ENCODE measurements at places on chromosomes 6 and 20.

- peak; percentile 1 for DNase-seq
Measured at GRCh38 chr20:63574156-63574828, at the start of gene HELZ2. HELZ2 (minus strand) TSS chr20:63574239; CDS start chr20:63572385, 1,854 bp downstream.

GRCh38 chr20:41505184-41505583, 113.0 kb downstream of the CHD6 start:
- DNase-seq: no peak

GRCh38 chr6:118080547-118080946, 173.5 kb downstream of the SLC35F1 start:
- DNase-seq: no peak

GRCh38 chr6:117303323-117303722, 38.0 kb downstream of the VGLL2 start:
- no peak for DNase-seq

GRCh38 chr6:155274533-155274932, 10.7 kb downstream of the CLDN20 start:
- DNase-seq: no peak

GRCh38 chr6:34383161-34383631, 9.3 kb downstream of the NUDT3 start:
- no peak for DNase-seq

- no peak for DNase-seq
Measured at GRCh38 chr6:101296169-101296960, 97.1 kb upstream of the GRIK2 start.

DNA sequence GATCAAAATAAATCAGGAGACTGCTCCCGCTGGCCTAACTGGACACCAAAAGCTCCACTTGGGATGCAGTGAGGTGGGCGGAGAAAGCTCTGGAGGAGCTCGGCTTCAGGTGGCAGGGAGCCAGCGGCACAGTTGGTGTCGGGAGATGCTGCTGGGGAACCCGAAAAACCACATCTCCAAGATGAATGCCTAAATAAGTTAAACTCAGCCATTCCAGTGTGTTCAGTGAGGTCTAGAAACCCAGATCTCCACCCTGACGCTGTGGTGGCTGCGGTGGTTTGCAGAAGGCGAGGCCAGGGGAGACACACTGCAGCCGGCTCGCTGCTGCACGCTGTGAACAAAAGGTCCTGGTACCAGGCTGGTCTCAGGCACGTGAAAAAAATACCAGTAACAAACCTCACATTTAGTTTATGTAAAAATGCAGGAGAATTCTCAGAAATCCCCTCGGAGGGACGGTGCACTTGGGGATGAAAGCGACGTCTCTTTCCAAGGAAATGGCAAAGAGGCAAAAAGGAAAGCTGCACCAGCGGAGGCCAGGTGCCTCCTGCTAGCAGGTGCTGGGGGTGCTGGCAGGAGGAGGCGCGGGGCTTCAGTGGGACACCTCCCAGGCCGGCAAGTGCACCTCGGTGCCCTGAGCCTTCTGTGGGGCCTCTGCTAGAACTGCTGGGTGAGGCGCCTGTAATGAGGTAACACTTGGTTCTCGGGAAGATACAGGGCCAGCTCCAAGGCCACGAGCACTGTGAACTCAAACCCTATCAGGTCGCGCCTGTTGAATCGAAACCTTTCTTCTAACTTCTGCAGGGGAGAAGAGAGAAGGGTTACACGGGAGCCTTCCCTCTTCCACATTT, 3.6 kb downstream of the RPS21 start:
- no peak for DNase-seq

DNA sequence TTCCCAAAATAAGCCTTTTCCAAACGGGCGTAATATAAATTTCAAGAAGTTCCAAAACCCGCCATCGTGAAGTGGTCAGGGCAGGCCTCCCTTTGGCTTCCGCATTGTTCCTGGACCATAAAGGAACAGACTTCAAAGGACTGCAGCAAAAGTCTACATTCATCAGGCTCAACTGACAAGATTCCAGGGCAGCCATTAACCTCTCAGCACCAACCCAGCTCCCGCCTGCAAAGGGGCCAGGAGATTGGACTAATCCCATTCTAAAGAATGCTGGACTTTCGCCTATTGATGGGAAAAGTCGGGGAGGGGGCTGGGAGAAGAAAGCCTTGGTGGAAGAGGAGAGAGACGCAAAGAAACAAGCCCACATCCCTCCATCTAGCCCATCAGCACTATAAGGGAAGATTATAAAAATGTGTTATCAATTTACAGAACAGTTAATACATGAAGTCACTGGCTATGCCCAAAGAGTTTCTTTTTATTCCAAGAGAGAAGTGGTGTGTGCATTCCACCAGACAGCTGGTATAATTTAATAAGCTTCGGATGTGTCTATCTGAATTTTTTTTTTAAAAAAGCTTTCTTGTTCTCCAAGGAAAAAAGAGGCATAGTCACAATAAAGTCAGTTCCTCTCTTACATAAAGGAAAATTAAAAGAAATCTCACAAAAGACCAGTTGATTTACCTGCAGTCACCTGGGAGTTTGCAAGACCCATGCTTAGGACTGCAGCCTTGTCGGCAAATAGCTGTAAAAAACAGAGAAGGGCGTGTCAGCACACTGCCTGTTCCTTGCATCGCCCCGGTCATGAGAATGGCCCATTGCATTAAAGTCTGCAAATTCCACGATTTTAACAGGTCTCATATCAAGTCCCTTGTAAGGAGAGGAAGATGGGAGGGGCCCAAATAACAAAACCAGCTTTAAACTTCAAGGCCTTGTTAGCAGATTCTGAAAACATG, 17.8 kb downstream of the JAG1 start:
- DNase-seq: no peak

- no peak for DNase-seq
Measured at GRCh38 chr20:58580474-58580835, 65.3 kb upstream of the APCDD1L start.

GRCh38 chr20:45782890-45783289, 8.8 kb downstream of the WFDC3 start:
- DNase-seq: no peak

- DNase-seq: no peak
Measured at GRCh38 chr6:168534265-168534664, 93.3 kb downstream of the SMOC2 start.

DNA sequence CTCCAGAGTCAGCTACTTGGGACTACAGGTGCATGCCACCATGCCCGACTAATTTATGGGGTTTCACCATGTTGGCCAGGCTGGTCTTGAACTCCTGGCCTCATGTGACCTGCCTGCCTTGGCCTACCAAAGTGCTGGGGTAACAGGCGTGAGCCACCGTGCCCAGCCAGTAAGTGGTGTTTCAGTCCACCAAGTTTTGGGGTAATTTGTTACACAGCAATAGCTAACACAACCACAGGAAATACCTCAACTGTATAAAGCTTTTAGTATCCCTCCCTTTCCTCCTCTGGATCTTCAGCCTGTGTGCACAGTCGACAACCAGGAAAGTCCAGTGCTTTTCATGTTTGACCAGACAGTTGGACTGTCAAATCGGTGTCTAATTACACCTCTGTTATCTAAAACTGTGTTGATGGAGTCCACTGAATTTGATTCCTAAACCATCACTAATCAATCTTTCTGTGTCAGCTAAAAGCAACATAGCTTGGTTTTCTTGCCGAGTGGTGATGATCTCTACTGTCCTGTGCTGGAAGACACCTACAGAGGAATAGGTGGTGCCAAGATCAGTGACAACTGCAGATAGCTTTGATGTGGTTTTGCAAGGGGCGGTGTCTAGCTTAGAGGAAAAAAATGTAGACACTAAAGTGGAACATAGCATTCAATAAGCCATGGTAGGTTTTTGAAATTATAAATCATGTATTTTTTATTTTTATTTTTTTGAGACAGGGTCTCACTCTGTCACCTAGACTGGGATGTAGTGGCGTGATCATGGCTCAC, 22.2 kb upstream of the ZBTB2 start:
- no peak for DNase-seq

GRCh38 chr6:43890197-43891062, 120.4 kb downstream of the VEGFA start:
- DNase-seq: no peak

- no peak for DNase-seq
Measured at GRCh38 chr6:8657522-8657921, 222.2 kb upstream of the SLC35B3 start.

GRCh38 chr6:105651969-105652368, 249.1 kb upstream of the PREP start:
- DNase-seq: no peak

- no peak for DNase-seq
Measured at GRCh38 chr20:44896583-44896982, 11.1 kb downstream of the YWHAB start.

GRCh38 chr6:82980086-82980485, 85.6 kb downstream of the UBE3D start:
- DNase-seq: no peak

DNA sequence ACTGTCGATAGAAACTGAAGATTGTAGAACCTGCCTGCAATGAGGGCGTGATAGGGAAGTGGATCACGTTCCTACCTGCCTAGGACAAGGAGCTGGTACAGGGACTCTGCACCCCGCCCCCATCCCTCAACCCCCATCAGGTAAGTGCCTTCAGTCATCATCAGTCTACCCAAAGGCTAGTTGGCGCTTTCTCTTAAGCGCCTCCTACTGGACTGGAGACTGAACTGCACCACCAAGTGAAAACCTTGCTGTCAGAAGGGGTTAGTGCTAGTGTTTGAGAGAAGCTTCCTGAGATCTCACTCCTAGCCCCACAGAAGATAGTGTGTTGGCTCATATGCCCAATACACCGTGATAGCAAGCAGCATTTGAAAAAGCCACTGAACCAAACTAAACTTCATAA, 706.5 kb upstream of the MAN1A1 start:
- DNase-seq: no peak

DNA sequence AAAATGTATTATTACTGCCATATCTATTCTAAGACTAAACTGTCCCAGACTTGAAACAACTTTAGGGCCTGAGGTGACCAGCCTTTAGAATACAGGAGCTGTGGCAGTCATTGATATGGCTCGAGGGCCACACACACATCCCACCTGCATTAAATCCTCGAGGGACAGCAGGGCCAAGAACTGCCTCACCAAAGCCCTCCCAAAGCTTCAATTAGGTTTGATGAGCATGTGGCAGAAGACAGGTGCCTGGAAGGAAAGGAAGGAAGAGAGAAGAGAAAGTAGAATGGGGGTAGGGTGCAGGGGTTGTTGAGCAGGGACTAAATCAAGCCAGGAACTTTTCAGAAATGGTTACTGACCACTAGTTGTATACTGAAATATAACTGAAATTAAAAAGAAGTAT, 115.0 kb downstream of the PDSS2 start:
- DNase-seq: no peak

GRCh38 chr20:46974669-46975434, 80.2 kb downstream of the EYA2 start:
- no peak for DNase-seq

- no peak for DNase-seq
Measured at GRCh38 chr6:79627422-79627821, 3.7 kb upstream of the SH3BGRL2 start.

DNA sequence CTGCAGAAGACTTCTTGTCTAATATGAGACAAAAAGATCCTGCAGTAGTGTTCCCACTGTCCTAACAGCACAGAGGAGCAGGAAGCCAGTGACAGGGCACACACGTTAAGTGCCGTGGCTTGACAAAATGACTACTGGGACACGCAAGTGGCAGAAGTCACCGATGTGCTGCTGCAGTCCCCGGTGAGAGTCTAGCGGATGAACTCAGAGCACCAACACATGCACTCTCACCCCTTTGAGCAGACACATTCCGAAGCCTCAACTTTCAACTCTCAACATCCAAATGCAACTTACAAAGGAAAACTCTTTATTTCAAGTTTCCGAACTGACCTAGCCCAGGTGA, 898 bp downstream of the LAMA4 start:
- DNase-seq: no peak

DNA sequence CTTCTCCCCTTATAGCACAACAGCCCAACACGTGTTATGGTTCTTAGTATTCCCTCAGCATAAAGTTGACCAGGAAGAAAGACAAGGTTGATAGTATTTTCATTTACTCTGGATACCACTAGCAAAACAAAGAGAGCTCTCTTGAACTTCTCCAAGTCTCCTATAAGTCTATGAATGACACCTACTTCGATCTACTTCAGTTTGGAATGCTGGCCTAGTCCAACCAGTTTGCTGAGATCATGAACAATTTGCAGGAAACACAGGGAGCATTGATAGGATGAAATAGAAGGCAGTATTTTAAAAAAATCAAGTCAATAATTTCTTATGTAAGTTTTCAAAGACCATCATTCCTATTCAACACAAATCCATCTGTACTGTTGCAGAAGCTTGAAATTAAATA, 93.6 kb downstream of the GJA10 start:
- DNase-seq: no peak

DNA sequence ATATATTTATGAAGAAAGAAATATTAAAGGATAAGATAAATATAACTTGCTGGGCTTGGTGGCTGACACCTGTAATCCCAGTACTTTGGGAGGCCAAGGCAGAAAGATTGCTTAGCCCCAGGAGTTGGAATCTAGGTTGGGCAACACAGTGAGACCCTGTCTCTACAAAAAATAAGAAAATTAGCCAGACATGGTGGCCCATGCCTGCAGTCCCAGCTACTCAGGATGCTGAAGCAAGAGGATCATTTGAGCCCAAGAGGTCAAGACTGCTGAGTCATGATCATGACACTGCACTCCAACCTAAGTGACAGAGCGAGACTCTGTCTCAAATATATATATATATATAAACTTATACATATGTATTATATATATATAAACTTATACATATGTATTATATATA, 164.0 kb downstream of the MRPL14 start:
- DNase-seq: no peak

DNA sequence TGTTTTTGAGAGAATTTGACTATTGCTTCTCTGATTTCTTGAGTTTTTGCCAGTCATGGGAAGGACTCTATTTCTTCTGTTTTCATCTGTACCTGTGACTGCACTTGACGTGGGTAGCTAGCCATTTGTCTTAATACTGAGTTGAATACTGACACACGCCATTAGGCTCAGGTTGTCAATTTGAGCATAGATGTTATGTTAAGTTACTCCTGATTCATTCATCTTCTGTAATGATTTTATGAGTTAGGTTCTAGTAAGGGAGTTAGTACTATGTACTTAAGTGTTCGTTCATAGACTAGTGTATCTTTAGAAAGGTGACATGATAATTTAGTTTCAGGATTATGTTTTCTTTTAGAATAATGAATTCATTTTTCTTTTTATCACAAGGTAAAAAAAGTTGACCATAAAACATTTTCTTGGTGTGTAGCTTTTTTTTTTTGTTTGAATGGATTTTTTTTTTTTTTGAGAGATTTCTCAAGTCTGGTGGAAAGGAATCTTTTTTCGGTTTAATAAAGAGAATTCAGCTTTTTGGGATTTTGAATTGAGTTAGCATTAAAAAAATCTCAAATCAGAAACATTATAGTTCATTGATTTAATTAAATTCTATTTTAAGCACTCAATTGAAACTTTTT, 1.7 kb downstream of the AFDN start:
- DNase-seq: no peak

- no peak for DNase-seq
Measured at GRCh38 chr6:112839525-112839961, 492.4 kb downstream of the RFPL4B start.

DNA sequence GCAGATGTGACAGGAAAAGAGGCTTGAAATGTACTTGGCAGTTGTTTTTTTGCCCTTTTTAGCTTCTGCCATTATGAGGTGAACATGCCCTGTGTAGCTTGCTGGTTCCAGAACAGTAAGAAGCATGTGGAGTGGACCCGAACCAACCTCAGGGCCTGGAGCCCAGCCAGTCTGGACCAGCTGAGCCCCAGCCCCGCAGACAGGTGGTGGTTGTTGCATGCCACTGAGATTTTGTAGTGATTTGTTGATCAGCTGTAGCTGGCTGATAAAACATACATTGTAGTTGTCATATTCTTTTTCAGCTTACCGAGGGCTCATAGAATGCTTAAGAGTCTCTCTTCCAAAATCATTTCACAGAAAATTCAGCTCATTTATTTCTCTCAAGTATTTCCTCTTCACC, 182.2 kb downstream of the FARS2 start:
- no peak for DNase-seq

GRCh38 chr6:30881392-30882203, 2.7 kb upstream of the DDR1 start:
- DNase-seq: no peak

Measured in C1 segment of cervical spinal cord (tissue), 14 donors.